Activated CD8-positive, alpha-beta memory T cell treated with anti-CD3 and anti-CD28 coated beads, Interleukin-2, amount 50 U/mL, for 48 hours (primary cell): ENCODE measurements at places on chromosomes 12 and 14.

DNA sequence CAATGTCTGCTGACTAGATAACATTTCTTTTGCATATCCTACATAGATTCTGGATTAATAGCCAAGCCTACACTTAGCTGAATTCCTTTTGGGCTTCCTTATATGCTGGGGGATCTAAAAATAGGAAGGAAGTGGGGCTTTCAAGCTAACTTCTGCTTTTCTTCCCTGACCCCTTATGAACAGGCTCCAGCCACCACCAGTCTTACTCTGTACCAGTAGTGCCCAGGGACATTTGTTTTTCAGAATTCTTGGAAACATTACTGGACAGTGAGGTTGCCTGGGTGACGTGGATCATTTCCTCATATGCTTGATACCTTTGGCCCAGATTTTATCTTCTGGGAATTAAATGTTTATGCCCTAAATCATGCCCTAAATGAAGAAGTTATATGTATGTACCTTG, 55.9 kb upstream of the SRRM4 start:
- DNase-seq, result no peak

GRCh38 chr12:11777451-11777850, 128.0 kb downstream of the ETV6 start:
- no peak for DNase-seq

GRCh38 chr14:68094158-68094557, 274.6 kb downstream of the RAD51B start:
- DNase-seq, result no peak

DNA sequence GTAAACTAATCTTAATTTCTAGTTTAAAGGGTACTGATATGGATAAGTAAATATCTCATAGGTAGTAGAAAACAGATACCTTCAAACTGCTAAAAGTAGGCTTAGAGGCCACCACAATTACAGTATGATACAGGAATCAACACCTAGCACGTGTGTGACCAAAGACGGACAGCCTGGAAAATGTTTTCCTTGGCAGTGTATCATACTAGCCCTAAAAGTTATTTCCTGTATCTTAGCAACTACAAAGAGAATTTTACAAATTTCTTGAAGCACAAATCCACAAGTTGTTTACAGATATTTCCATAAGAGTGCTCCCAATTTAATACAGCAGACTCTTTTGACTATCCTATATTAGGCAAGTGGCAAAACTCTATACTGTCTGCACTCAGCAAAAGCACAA, 106.0 kb downstream of the ITPR2 start:
- no peak for DNase-seq

DNA sequence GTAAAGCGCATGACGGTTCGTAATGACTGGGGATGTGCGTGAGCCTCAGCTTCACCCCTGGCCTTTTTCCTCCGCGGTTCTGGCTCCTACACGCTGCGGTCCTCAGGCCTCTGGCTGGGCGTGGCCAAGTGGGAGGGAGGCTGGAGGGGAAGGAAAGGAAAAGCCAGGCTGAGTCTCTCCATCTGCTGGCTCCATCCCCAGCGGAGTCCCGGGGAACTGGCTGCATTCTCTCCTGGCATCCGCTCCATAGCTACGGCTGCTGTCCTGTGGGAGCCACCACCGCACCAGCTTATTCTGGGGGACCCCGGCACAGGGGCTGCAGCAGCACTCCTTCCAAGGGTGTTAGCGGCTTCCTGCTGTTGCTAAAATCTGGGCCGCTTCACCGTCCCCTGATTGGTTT, 68.2 kb upstream of the SLC24A4 start:
- no peak for DNase-seq

DNA sequence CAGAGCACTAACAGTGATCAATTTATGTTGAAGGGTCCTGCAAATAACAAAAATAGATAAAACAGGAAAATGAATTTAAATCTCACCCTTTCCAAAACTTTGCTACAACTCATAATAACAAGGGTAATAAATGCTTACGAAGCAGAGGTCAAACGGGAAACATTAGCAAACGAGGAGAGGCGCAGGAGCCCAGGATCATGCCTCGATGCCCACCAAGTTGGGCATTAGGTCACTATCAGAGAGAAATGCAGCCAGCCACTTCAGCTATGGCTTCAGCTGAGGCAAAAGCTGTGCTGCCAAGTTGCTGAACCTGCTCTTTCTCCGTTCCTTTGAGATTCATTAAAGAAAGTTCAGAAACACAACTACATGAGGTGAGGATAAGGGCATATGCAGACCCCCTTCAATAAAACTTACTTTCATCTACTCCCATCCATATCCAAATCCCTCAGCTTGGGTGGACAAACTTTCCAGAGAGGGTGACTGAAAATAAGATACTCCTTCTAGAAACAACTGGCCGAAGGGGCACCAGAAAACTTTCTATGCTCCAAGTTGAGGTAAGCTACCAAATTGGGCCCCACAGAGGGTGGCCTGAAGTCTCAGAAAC, 7.9 kb downstream of the NKX2-1 start:
- no peak for DNase-seq

DNA sequence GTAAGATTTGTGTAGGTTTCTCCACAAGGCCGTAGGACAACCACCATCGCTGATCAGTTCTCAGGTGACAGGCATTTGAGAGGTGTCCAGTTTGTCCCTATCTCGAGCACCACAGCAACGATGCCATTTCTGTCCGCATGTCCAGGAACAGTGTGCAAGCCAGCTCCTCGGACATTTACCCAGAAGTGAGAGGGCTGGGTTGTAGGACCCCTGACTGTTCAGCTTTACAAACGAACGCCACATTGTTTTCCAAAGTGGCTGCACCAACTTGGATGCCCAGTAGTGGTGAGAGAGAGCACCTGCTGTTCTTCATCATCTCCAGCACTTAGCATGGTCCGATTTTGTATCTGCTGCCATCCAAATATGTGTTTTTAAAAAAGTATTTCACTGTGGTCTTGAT, 38.6 kb downstream of the CYP46A1 start:
- DNase-seq, result peak; percentile 8

- DNase-seq, result no peak
Measured at GRCh38 chr14:96047101-96047500, 7.9 kb downstream of the C14orf132 start.

DNA sequence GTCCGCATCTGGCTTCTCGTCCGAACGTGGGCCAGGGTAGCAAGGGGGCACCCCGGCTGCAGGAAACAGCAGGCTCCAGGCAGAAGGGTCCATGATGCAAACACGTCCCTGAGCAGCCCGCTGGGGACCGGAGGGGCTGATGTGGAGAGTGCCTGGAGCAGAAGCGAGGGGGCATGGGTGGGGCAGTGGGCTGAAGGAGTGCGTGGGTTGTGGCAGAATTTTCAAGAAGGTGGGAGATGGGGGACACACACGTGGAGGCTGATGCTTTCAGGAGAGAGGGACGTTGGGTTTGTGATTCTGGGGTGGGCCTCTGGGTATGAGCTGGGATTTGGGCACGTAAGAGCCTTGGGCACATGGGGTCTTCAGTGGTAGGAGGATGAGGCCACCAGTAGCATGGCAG, 45.6 kb upstream of the DLK1 start:
- no peak for DNase-seq

DNA sequence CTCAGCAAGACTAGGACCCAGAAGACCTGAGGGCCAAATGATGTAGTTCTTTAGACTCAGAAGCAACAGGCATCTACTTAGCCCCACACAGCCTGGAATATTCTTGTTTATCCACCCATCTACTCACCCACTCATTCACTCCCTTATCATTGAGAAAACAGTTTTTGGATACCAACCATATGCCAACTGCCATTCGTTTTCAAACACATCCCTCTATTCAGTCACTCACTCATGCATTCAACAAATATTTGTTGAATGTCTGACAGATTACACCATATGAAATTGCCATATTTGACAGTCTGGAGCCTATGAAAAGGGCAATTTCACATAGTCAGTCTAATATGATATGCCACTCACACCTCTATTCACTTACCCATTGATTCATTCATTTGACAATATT, 103.2 kb downstream of the NT5DC3 start:
- DNase-seq, result no peak

DNA sequence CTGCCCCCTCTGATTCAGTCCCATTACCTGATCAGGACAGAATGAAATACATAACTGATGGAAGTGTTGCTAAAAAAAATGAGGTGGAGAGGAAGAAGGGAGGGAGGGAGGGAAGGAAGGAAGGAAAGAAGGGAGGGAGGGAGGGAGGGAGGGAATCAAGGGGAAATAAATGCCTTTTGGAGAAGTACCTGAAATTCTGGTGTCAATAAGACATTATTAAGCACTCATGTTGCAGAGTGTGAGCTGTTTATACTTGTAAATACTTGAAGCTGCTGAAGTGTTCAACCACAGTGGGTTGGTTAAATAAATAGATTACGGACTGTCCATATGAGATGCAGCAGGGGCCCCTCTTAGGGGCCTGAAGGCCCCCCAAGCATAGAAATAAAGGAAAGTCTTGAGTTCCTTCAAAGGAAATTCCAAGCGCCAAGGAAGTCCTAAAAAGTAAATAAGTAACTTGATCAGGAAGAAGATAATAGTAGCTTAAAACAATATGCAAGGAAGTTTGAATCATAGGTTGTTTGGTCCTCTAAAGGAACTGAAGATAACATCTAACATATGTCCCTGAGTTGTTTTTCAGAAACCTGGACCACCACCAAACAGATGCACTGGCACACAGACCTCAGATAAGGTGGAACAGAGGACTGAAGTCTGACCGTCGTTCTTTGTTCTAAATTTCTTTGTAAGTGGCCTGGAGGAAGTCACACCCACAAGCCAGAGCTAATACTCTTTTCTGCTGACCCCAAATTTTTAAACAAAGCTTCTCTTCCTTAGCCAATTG, 110.8 kb downstream of the SEC23A start:
- DNase-seq, result no peak

- no peak for DNase-seq
Measured at GRCh38 chr14:91171291-91171690, 57.4 kb downstream of the DGLUCY start.

- peak; percentile 80 for DNase-seq
Measured at GRCh38 chr12:48999371-49000131, at the start of gene DDN. Gene DDN, minus strand, starts transcription at chr12:48999375. Its CDS starts 88 bp downstream, at chr12:48999287.

GRCh38 chr12:72134246-72135020, 137.7 kb upstream of the TRHDE start:
- DNase-seq, result no peak

DNA sequence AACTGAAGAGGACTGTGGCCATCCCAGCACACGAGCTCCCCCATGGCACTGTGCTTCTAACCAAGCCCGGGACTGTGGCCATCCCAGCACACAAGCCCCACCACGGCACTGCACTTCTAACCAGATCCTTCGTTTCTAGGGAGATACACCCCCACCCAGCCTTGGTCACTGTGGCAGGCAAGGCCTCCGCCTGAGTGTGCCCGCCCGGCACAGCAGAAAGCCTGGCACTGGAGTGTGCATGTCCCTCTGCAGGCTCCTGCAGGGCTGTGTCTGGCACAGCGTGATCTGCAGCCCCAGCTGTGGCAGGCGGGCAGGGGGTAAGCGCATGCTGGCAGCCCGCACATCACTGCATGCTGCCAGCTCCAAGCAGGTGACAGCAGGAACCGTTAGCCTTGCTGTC, 49.8 kb downstream of the CCDC85C start:
- no peak for DNase-seq

DNA sequence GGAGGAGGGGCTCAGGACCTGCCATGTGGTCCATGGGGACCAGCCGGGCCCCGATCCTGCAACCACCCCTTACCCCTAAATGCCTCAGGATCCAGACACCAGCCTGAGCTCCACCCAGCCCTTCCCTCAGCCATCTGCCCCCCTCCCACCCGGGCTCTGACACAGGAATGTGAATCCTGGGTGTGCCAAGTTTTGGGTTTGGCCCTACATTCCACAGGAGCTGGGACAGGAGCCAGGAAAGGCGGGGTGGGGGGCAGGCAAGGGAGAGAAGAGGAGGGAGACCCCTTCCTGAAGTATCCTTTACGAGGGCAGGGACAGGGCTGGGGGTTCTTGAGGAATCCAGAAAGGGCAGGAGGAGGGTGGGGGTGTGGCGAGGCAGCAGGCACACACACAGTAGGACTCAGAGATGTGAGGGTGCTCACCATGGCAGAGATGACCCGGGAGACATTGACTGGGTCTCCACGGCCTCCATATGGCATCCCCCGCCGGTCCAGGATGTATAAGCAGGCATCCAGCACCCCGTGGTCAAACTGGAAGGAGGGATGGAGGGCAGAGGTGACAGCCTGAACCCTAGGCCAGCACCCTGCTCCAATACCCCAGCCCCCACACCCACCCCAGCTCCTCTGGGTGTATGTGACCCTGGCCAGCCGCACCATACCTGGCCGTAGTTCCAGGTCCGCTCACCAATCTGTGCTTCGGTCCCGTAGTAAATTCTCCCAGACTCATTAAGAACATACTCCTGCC, 3.5 kb downstream of the TGM1 start:
- DNase-seq, result no peak

- no peak for DNase-seq
Measured at GRCh38 chr12:131126662-131127173, 173.0 kb downstream of the ADGRD1 start.

DNA sequence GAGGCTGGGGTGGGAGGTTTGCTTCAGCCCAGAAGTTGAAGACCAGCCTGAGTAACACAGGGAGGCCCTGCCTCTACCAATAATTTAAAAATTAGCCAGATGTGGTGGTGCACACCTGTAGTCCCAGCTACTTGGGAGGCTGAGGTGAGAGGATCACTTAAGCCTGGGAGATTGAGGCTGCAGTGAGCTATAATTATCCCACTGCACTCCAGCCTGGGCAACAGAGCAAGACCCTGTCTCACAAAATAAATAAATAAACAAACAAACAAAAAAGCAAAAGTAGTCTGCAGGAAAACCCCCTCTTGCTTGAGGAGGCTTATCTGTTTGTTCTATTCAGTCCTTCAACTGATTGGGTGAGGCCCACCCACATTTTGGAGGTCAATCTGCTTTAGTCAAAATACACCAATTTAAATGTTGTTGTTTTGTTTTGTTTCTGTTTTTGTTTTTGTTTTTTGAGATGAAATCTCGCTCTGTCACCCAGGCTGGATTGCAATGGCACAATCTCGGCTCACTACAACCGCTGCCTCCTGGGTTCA, 24.9 kb upstream of the TXNRD1 start:
- peak; percentile 18 for DNase-seq

DNA sequence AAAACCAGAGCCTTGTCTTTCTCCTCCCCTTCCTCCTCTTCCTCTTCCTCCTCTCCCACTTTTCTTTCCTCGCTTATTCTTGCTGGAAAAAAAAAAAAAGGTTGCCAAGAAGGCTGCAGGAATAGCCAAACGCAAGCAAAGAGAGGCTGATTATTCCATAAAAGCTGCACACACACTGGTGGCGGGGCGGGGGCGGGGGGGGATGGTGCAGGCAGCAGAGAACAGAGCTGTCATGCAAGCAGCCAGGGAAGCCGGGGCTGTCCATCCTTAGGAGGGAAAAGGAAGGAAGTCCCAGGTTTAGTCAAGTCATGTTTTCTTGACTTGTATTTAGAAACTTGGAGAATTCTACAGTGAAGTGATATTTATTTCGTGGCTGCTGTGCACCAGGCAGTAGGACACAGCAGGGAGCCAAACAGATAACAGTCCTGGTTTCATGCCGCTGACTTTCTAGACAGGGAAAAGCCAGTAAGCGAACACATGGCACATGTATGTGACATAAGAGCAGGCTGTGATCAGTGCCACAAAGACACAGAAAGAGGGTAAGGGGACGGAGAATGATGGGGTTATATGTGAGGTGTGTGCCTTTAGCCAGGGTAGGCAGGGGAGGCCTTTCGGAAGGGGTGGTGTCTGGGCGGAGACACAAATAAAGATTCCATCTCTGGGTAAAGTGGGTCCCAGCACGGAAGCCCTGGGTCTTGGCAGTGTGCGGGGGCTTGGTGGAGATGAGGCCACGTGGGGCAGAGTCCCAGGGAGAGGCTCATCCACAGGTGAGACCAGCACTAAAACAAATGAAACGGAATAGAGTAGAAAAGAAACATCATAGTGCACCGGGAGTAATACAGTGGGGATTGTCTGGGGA, 56.6 kb upstream of the SCN8A start:
- DNase-seq, result no peak
